ENCODE measurements at places on chromosomes 11 and 22.
A peak's percentile ranks its signal among the peaks of the same experiment; 100 is the strongest.

GRCh38 chr11:93668171-93668570, 6.7 kb downstream of the CEP295 start:
- no peak for DNase-seq

DNA sequence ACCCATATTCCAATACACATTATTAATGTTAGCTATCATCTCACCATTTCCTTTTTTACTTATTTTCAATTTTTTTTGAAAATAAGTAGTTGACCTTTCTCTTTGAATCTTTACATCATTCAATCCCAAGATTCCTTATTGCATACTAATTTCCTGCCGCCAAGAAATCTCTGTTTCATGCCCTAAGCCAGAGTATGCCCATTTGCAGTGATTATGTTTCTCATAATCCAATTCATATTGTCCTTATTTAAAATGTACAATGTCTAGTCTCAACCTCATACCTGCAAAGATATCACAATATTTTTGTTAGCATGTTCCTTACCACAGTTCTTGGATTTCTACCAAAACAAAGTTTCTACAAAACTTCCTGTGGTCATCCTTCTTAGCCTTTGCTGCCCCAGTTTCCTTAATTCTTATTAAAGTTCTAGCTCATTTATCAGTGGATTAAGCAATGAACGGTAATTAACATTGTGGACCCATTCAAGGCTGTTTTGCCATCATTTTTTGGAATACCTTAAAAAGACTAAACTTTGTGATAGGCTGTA, 75.3 kb downstream of the CD44 start:
- DNase-seq: no peak

GRCh38 chr11:68998390-68998911, 14.6 kb downstream of the MRGPRF start:
- DNase-seq: no peak

DNA sequence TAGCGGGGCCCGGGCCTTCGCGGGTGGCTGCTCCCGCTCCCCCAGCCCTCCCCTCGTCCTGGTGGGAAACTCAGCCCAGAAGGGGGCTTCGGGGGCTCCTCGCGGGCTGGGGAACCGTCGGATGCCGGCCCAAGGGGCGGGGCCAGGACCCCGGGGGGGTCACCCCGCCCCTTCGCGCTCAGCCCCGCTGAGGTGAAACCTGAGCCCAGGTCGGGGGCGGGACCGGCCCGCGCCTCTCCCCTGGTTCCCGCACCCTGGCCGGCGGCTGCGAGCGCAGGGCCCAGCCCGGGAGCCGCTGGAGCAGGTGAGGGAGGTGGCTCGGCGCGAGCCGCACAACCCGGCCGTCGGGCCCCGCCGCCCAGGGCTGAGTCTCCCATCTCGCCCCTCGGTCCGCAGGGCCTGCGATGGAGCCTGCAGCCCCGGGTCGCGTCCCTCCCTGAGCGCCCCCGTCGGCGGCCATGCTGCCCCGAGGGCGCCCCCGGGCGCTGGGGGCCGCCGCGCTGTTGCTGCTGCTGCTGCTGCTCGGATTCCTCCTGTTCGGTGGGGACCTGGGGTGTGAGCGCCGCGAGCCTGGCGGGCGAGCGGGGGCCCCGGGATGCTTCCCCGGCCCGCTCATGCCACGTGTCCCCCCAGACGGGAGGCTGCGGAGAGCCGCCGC, at the start of gene LARGE2:
LARGE2 (plus strand) TSS at position 232 of the 658 bp plus-strand sequence; CDS start at position 459, 227 bp downstream.
- no peak for DNase-seq

- no peak for DNase-seq
These were observed 17.8 kb upstream of the PATZ1 start for GRCh38 chr22:31363885-31364465.

DNA sequence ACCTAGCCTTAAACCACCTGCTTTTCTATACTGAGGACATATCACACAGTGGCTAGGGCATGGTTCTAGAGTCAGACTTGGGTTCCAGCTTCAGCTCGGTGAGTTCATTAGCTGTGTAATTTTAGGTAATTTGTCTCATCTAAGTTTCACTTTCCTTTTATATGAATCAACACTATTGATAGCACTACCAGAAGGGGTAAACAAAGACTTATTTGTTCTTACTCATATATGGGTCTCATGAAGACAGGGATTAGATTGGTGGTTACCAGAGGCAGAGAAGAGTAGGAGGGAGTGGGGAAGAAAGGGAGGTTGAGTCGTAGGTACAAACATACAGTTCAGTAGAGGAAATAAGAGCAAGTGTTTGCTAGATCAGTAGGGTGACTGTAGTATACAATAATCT, 924.7 kb downstream of the OPCML start:
- DNase-seq: no peak

DNA sequence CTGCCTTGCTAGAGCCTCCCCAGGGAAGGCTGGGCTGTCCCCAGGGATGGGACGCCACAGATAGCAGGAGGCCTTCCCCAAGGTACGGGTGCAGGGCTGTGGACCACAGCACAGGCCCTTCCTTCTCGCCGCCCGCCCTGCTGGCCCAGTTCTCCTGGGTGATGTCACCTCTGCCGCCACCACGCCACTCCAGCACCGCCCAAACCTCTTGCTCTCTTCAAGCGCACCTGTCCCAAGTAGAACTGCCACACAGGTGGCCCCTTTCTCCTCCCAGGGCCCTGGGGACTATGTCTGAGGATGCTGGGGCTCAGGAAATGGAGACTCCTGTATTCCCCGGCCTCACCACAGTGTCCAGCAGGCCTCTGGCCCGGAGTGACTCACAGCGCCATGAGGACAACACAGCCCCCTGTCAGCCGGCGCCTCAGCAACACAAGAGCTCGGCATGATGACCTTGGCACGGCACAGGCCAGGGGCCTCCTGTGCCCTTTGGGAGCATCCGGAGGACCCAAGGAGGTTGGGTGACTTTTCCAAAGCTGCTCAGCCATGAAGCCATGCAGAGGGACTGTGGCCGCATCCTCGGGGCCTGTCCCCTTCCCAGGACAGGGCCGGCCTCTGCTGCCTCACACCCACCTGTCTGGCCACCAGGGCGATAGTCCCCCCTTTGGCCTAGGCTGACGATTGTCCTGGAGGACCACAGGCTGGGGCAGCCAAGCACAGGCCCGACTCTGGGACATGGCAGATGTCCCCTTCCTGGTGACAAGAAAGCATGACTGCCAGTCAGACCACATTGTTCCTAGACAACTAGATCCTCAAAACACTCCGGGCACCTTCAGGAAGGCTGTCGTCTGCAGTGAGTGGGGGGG, 1023.5 kb downstream of the BRD1 start:
- no peak for DNase-seq

DNA sequence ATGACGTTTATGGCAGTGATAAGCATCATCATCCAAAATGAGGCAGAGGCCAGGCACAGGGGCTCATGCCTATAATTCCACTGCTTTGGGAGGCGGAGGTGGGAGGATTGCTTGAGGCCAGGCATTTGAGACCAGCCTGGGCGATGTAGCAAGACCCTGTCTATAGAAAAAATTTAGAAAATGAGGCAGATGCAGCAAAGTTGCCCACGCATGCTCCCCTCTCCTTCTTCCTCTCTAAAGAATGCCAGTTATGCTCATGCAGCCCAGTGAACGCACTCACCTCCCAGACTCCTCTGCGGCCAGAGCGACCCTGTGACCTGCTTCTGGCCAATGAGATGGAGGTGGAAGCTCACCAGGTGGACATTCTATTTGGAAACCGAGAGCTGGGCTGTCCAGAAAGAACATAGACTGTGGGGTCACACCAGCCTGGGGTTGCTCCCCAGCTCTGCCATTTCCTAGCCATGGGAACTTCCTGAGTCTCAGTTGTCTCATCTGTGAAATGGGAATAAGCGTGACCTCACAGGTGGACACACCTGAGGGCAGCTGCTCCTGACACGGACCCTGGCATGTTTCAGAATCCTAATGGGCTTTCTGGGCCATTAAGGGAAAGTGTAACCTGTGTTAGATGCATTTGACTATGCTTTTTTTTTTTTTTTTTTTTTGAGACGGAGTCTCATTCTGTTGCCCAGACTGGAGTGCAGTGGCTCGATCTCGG, 44.9 kb downstream of the MCM5 start:
- no peak for DNase-seq

GRCh38 chr11:113184498-113184897, 129.9 kb upstream of the TTC12 start:
- DNase-seq: no peak

DNA sequence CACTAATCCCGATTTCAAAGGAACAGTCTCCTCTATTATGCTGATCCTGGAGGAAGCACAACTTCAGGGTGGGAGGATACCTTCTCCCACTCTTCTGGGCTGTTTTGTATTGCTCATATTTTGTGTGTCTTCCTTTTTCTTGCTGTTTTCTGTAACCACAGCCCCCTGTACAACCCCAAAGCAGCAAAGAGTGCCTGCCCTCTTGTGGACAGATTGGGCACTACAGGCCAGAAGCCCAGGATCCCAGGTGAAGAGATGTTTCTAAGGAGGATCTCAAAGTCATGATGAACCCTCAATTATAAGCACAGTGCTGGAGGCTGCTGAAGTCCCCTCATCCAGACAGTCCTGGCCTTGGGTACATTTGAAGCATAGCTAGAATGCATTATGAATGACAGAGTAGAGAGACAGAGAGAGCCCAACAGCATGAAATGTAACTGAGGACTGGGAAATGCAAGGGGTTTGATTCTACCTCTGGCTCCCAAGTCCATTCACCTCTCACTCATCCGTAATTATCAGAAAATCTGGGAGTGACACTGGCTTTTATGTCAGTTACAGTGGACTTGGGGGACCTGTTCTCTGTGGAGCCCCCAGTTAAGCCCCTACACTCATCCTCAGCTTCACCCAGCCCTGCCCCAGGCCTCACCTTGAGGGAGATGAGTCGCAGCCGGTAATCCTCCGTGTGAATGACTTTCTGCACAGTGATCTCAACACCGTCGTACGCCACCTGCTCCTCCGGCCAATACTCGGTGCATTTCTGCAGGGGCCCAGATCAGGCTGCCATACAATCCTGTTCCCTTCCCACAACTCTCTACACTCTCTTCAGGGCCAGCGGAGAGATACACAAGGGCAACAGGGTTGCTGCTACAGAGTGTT, 6.2 kb upstream of the IGSF22 start:
- peak; percentile 19 for DNase-seq

- no peak for DNase-seq
These were observed 118.9 kb downstream of the MSANTD4 start for GRCh38 chr11:105903113-105903512.

All from HCT116 (cell line).